ENCODE measurements at places on chromosomes 5 and 9. TPM values are rescaled to one million over a fixed set of nuclear protein-coding genes. Genes with fewer than 3 reads are reported as not detected.

The PTBP3 gene
- total RNA-seq = 88.5 TPM

The ARHGEF39 gene
- 0.34 TPM for total RNA-seq

The HTR4 gene
- total RNA-seq = not detected

The TRIM14 gene
- total RNA-seq = 16.7 TPM

The SPATA31C1 gene
- not detected for total RNA-seq

The GABRA6 gene
- total RNA-seq = not detected

The FBP2 gene
- not detected for total RNA-seq

The PAPPA gene
- total RNA-seq = 0.68 TPM

The F2R gene
- 24.3 TPM for total RNA-seq

The FOXD4 gene
- total RNA-seq = 0.36 TPM

The ROR2 gene
- 1.1 TPM for total RNA-seq

The IFNA2 gene
- not detected for total RNA-seq

The CCDC152 gene
- total RNA-seq = 0.21 TPM

The PPWD1 gene
- total RNA-seq = 27.7 TPM

The LCN1 gene
- total RNA-seq = not detected

The VLDLR gene
- total RNA-seq = 31.4 TPM

The TOR4A gene
- total RNA-seq = 14.7 TPM

The OSMR gene
- total RNA-seq = 161 TPM

The TAF1L gene
- under 0.01 TPM for total RNA-seq
